ENCODE measurements at places on chromosomes 12 and 14.

DNA sequence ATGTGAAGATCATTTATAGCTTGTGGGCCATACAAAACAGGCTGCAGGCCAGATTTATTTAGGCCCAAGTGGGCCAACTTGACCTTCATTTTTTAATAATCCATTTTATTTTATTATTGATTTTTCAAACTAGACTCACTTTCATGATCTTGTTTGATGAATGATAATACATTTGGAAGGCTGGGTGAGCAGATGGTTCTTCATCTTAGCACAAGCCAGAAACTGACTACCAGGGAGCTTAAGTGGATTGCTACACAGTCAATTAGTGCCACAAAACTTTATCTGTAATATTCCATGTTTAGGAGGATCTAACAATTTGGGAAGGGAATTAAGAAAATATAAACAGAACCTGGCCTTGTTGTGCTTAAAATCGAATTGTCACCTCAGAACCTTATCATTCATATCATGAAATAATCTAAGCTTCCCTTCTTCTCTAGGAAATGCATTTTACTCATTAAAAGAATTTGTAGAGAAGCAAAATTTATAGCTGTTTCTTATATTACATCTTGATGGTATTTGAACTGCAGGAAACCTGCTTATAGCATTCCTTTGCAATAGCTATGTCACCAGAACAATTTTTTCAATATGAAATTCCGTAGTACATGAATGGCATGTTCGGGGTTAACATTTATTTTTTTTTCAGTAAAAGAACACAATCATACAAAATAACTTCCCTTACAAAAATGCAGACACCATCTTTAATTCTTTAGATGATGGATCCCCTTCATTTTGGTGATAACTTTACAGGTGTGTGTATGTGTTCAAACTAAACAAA, 62.0 kb upstream of the CSRP2 start:
- DNase-seq, result no peak

- no peak for DNase-seq
These were observed 13.8 kb downstream of the STON2 start for GRCh38 chr14:81386290-81386745.

DNA sequence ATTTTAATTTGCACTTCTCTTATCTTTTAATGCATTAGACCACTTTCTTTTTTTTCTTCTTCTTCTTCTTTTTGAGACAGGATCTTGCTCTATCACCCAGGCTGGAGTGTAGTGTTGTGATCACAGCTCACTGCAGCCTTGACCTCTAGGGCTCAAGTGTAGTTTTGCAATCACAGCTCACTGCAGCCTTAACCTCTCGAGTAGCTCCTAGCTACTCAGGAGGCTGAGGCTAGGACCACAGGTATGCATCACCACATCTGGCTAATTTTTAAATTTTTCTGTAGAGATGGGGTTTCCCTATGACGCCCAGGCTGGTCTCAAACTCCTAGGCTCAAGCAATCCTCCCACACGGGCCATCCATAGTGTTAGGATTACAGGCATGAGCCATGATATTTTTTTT, 12.7 kb downstream of the TMED8 start:
- no peak for DNase-seq

GRCh38 chr12:41067941-41068645, 120.0 kb upstream of the PDZRN4 start:
- DNase-seq, result no peak

DNA sequence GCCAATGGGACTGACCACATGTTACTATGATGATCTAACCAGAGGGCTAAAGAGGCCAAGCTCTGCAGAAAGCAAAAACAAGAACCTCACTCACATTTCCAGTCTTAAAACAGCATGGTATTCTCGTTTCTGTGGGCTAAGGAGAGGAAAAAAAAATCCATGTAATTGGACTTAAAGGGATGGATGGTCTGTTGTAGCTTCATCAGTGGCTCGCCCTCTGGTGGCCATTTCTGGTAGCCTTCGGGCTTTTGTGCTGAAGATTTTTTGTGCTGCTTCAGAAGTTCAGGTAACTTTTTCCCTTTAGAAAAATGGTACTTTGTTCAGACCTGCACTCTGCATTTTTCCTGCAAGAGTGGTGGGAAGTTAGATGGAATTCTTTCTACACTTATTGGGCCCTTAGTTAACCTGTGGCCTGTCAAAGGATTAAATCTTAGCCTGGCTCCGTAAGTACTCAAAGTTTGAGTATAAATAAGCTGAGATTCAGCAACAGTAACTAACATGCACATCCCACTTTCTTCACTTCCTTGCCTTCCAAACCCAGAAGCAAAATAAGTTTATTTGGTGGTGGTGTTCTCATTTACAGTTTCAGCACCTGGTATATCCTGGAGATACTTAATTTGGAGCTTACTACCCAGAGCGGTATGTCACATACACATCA, 22.3 kb downstream of the DCAF4 start:
- DNase-seq, result peak; percentile 58

- DNase-seq, result no peak
These were observed 212.6 kb downstream of the TMTC3 start for GRCh38 chr12:88354691-88355090.

DNA sequence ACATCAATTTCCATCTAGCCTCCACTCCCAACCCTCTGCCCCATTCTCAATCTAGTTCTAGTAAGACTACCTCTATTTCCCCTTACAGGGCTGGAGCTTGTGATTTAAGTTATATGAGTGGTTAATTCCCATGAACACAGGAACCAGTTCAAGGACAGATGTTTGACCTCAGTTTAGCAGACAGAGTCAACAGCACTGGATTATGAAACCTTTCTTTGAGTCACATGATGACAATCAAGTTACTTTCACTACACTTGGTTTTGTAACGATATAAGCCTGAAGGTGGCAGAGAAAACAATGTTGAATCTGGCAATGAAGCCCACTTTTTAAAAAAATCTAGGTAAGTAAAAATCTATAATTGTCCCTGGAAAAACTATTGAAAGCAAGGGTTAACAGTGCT, 1646.2 kb upstream of the FLRT2 start:
- no peak for DNase-seq

DNA sequence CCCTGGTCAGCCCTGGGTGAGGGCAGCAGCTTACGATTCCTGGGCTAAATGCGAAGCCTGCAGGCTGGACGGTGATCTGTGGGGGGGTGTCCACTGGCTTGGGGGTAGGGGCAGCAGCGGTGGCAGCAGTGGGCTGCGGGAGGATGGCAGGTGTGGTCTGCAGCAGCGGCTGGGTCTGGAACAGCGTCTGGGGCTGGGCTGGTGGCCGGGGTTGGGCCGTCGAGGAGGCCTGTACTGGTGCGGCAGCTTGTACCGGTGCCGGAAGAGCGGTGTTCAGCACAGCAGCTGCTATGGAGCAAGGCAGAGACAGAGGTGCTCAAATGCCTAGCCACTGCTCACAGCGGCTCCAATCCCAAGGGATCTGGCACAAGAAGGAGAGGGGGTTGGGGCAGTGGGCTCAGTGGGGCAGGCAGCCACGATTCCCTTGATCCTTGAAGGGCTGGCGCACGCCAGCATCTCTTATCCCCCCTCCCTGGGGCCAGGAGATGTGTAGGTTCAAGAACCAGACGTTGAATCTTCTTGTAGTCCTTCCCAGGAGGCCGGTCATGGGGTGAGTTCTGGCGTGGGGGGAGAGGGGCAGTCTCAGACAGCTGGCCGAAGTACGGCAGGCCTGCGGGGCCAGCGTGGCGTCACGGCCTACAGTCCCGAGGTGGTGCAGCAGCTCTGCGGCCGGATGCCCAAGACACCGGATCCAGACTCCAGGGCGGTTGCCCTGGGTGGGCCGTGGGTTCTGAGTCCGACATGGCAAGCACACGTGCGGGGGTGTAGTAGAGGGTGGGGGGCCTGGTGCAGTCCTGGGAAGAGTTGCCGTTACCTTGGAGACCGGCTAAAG, 19.9 kb downstream of the POU6F1 start:
- no peak for DNase-seq

DNA sequence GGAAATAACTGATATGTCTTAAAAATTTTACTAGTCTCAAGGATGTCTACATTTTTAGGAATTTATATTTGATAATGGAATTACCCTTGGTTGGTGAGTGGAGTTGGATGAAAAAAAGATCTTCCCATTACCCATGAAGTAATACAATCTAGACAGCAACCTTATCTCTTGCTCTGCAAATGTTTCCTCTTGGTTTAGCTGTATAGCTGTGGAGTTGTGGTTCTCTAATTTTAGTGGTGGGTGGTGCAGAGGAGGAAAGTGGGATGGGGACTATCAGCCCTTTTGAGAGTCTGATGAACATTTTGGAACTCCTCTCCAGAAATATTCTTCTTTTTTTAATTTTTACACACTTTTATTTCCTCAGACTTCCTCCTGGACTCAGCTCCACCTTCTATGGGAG, 17.1 kb downstream of the SPX start:
- no peak for DNase-seq

GRCh38 chr12:112013601-112014402, 576 bp downstream of the ERP29 start:
- DNase-seq, result peak; percentile 78

DNA sequence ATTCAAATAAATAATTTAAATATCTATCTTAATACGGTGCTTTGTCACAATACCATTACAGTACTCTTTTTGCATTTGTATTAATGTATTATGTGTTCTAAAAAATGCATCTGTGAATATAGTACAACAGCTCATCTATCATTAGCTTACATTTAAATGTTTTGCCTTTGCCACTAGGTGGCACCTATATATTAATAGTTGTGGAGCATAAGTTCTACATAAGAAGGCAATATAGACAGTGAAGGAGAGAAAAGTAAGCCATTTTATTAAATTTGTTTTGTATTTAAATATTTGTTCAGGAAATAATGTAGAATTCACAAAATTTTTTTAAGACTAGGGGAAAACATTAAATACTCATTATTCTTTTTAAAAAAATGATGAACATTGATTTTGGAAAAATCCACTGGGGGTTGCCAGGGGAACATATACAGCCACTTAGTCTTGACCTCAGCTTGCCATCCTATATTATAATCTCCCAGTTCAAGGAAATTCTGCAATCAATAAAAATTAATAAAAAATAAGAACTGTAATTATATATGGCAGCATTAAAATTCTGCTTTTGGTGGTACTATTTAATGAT, 9.8 kb downstream of the CCER1 start:
- peak; percentile 28 for DNase-seq

- DNase-seq, result no peak
These were observed 191.9 kb downstream of the RAD51B start for GRCh38 chr14:68011406-68012028.

- DNase-seq, result no peak
These were observed 305.6 kb downstream of the RAD51B start for GRCh38 chr14:68124979-68125731.

DNA sequence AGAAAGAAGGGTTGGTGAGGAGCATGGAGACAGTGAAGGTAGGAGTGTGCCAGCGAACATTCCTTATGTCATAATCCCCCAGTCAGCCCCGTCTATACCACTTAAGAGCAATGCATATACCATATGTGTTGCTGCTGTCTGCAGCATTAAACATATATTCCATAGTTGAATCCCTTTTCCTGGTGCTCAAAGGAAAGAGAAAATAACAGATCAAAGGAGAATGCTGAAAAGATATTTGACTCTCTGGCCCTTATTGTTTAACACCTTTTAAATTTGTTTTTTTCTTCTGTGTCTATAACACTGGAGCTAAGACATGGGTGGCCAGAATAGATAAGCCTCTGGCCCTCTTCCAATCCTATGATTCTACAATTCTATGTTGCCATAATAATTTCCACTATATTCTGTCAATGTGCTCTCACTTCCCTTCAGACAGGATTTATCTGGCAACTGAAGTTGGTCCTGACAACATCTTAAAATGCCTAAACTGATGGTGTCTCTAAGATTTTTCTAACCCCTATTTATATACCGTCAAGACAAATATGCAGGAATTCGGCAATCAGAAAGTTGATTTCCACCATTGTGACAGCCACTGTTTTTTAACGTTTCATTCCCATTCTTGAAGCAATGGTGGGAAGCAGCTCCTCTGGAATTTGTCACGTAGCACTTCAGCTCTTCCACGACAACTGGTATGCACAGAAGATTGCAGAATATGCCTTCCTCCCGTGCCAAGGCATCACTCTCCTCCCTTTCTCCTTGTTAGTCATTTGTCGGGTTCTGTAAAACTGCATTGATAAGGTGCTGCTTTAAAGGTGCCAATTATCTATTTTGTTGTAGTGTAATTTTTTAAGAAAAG, 204.7 kb downstream of the BCAT1 start:
- no peak for DNase-seq

GRCh38 chr14:90600619-90601018, 203.8 kb downstream of the CALM1 start:
- DNase-seq, result no peak

DNA sequence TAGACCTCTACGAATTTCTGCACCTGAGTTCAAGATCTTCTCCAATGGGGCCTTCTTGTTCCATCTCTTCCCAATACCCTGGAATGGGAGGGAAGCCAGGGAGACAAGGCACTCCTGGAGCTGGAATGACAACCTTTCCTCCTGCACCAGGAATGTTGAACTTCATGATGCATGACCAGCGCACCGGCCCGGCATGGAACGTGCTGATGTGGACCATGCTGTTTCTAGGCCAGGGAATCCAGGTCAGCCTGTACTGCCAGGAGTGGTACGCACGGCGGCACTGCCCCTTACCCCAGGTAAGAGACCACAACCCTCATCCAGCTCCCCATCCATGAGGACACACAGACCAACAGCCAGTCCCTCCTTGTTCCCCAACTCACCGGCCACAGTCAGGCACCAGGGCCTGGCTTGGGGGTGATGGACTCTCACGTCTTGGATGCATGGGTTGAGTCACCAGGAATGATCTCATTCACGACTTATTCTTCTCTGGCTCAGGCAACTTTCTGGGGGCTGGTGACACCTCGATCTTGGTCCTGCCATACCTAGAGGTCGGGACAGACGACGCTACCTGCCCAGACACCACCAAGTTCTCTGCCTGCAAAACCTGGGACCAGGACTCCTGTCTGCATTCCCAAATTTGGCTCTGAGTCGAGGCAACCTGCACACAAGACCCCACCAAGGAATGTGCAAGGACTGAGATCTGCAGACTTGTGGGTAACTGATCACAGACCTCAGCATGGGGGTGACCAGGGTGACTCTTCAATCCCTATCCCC, 20.5 kb downstream of the SOAT2 start:
- DNase-seq, result no peak

DNA sequence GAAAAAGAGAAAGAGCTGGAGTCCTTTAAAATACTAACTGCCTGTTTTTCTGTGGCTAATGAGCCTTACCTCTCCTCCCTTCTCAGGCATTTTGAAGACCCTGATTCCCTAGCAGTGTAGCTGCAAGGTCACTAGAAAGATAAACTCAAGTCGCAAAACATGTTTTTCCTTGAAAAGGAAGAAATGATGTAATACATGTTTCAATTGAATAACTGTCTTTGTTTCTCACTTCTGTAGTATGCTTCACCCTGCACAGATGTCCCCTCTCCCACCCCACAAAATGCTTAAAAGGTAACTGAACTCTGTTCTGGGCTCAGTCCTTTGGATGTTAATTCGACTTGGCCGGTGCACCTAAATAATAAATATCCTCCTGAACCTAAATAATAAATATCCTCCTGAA, 1350.3 kb downstream of the TMEM121 start:
- DNase-seq, result no peak

DNA sequence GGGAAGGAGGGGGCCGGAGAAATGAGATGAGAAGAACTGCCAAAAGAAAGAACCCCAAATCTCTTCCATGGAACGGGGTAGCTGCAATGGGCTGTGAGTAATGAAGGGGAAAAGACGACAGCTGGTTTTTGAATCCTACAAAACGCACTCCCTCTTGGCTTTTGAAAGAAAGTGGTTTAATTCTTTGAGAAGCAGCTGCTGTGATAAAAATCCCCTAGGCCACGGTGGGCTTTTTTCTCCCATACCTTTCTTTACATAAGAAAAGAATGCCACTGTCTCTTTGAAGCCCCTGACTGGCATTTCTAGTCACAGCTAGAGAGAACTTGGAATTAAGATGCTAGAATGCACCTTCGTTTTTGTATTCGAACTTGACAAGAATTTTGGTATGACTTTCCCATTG, 486.1 kb downstream of the GLT1D1 start:
- DNase-seq, result no peak

GRCh38 chr12:127257366-127257935, 1009.5 kb upstream of the TMEM132C start:
- no peak for DNase-seq

All from Jurkat, Clone E6-1 (cell line).